ENCODE measurements at places on chromosomes 12 and 14.

DNA sequence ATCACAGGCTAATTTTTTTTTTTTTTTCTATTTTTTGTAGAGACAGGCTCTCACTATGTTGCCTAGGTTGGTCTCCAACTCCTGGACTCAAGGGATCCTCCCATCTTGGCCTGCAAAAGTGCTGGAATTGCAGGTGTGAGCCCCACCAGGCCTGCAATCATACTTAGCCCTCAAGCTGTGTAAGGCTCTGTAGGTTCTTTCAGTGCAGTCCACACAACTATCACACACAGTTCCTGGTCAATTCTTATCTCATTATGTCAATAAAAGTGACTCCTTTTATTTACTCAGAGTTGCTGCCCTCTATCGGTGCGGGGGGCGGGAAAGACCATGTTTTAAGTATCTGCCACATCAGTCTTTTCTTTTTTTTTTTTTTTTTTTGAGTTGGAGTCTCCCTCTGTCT, 29.0 kb downstream of the SLC2A3 start:
- no peak for DNase-seq

DNA sequence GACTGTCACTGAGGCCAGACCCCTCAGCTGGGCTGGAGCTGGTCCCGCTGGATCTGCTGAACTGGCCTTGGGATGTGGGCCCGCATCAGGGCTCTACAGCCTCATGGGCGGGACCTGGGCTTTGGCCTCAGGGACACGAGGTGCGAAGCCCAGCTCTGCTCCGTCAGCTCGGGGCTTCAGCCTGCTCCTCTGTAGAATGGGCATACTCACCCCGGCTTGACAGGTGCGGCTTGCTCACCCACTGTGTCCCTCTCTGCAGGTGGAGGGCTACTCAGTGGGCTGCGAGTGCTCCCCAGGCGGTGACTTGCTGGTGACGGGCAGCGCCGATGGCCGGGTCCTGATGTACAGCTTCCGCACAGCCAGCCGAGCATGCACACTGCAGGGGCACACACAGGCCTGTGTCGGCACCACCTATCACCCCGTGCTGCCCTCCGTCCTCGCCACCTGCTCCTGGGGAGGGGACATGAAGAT, 57.6 kb downstream of the BEGAIN start:
- peak; percentile 39 for DNase-seq

DNA sequence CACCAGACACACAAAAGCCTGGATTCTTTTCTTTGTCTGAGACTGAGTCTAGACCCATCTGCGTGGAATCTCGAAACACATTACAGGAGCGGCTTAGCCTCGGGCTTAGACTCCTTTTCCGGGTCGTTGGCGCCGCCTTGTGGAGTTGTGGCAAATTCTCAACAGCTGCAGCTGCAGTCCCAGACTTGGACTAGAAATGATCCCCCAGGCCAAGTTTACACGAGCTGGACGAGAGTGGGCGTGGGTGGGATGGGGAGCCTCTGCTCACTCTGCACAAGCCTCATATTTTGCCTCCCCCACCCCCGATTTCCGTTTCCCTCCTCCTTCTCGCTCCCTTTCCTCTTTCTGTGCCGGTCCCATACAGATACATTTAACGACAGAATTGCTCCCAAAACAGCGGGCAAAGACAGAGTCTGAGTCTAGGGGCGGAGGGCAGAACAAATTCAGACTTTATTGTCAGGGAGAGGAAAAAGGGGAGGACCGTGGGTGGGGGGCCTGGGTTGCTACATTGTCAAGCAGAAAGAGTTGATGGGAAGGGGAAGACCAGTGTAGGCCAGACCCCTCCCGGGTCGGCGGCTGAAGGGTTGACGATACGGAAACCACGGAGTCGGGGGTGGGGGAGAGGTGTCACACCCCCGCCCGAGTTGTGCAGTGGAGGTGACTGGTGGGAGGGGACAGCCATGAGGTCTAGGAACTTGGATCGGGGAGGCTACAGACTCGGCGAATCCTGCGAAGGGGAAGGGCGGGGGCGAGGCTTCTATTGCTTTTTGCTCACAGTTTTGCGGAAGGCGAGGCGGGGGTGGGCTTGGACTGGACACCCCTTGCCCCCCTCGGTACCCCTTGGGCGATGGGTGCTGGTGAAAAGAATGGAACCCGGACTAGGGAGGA, 4.7 kb upstream of the GPR84 start:
- DNase-seq, result peak; percentile 95

DNA sequence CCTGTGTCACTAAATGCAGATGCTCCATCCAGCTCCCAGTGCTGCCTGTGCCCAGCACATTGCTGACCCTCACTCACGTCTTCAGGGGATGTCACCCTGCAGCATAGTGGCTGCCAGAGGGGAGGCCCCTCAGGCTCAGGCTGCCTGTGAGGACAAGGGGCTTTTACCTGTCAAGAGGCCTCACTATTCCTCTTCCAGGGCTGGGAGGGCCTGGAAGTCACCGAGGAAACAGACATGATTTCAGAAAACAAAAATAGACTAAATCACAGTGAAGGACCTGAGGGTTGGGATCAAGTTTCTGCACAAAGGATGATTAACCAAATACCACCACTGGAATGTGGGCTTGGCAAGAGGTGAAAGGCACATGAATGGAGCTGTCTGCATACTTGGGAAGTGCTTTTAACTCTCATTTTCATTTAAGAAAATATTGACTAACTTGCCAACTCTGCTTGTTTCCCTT, 1202.3 kb downstream of the BCL11B start:
- no peak for DNase-seq

GRCh38 chr12:10243818-10244520, 31.3 kb downstream of the GABARAPL1 start:
- no peak for DNase-seq

GRCh38 chr12:126107659-126108058, 1042.4 kb downstream of the AACS start:
- no peak for DNase-seq

DNA sequence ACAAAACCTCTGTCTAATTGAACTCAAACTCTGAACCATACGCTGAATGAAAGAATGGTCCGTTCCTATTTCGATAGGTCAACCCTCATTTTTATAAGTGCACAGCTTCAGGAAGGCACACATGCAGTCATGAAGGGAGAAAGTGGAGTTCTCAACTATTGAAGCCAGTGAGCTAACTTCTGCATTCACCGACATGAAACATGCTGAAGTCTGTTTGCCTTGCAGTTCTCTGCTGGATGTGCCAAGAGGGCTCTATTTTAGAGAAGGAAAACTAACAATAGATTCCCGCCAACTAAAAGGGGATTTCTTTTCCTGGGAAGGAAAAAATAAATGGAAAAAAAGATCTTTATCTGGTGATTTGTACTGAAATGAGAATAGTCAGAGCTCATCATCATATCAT, 191.0 kb upstream of the PLEKHG7 start:
- DNase-seq, result no peak

All from right forelimb (tissue), 1 donor.